ENCODE measurements at places on chromosomes 2 and 18. TPM values are rescaled to one million over a fixed set of nuclear protein-coding genes. Genes with fewer than 3 reads are reported as not detected.

GRCh38 chr2:142867136-142867535, 10.3 kb upstream of the KYNU start:
- DNase-seq: no peak

GRCh38 chr2:43372416-43373081, 146.1 kb upstream of the ZFP36L2 start:
- no peak for DNase-seq

- DNase-seq: no peak
Observed at GRCh38 chr18:8930990-8931616, 171.4 kb upstream of the NDUFV2 start.

DNA sequence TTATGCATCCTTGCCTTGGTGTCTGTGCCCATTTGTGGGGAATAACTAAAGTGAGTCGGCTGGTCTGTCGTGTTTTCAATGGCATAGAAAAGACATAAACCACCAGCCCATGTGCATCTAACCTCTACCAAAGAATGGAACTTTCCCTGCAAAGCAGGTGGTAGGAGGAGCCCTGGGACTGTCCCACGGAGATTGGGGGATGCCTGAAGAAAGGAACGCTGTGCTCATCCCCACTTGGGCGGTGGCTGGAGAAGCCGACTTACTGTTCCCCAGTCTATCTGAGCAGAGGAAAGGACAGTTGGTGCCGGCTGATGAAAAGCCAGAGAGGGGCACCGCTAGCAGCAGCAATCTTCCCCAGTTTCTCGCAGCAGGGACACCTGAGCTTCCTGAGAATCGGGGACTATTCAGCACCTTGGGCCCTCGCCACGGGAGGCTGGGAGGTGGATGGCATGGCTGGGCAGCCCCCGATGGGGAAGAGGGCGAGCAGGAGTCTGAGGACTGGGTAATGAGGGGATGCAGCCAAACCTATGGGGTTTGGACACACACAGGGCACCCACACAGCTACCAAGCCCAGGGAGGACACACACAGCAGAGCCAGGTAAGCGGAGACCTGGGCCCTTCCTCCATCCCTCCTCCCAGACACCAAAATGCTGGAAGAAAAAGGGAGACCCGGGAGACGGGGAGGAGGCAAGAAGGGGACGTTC, 53.7 kb upstream of the AGAP1 start:
- DNase-seq: no peak

Gene TMEM247
- total RNA-seq: not detected

GRCh38 chr2:96163415-96163767, 18.2 kb upstream of the DUSP2 start:
- DNase-seq: no peak
